SK-N-SH (cell line): ENCODE measurements at places on chromosomes 4 and X. TPM values are rescaled to one million over a fixed set of nuclear protein-coding genes. Genes with fewer than 3 reads are reported as not detected.
A peak's percentile ranks its signal among the peaks of the same experiment; 100 is the strongest.

- DNase-seq, result peak; percentile 27
Measured at GRCh38 chrX:53440621-53441517, 6.7 kb upstream of the HSD17B10 start.

The SPATA4 gene
- polyA plus RNA-seq, result 0.21 and 0.34 TPM in 2 replicates

The COX7B2 gene
- not detected in 2 replicates for polyA plus RNA-seq

The SUPT20HL1 gene
- not detected in 2 replicates for polyA plus RNA-seq

GRCh38 chr4:39044956-39045826 is 13.0 kb upstream of the TMEM156 start:
- DNase-seq, result peak; percentile 82

DNA sequence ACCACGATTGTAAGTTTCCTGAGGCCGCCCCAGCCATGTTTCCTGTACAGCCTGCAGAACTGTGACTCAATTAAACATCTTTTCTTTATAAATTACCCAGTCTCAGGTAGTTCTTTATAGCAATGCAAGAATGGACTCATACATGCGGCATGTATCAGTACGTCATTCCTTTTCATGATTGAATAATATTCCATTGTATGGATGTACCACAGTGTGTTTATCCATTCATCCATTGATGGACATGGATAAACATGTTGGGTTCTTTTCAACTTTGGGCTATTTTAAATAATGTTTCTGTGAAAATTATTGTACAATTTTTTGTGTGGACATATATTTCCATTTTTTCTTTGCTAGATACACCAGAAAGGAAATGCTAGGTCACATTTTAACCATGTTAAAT is 99.2 kb upstream of the IGSF1 start:
- DNase-seq, result no peak

- no peak for DNase-seq
Measured at GRCh38 chrX:66021401-66021764, 18.5 kb downstream of the VSIG4 start.

GRCh38 chrX:54530357-54530900 is 410 bp downstream of the GNL3L start:
- no peak for DNase-seq

GRCh38 chr4:7910263-7910896 is 29.3 kb downstream of the AFAP1 start:
- no peak for DNase-seq

GRCh38 chrX:4588056-4588455 is 874.6 kb upstream of the PRKX start:
- no peak for DNase-seq

The ZMAT1 gene
- polyA plus RNA-seq, result 3.8 and 5.5 TPM in 2 replicates

- DNase-seq, result no peak
Measured at GRCh38 chrX:102765217-102765616, 44.7 kb downstream of the GPRASP3 start.

The CTAG1B gene
- not detected in 2 replicates for polyA plus RNA-seq

The SFRP2 gene
- not detected in 2 replicates for polyA plus RNA-seq

DNA sequence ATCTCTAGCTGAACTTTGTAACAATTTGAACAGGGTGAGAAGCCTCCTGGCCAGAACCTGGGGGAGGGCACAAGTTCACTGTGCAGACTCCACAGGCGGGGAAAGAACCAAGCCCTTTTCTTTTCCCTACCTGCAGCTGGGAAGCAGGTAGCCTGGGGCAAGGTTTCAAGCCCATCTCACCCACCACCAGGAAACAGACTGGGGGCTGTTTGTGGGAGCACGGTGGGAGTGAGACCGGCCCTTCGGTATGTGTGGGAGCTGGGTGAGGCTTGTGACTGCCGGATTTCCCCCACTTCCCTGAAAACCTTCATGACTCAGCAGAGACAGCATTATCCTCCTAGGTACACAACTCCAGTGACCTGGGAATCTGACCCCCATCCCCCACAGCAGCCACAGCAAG is 211.7 kb downstream of the ZNF674 start:
- no peak for DNase-seq

The CYTL1 gene
- polyA plus RNA-seq, result 3.0 and 3.8 TPM in 2 replicates

DNA sequence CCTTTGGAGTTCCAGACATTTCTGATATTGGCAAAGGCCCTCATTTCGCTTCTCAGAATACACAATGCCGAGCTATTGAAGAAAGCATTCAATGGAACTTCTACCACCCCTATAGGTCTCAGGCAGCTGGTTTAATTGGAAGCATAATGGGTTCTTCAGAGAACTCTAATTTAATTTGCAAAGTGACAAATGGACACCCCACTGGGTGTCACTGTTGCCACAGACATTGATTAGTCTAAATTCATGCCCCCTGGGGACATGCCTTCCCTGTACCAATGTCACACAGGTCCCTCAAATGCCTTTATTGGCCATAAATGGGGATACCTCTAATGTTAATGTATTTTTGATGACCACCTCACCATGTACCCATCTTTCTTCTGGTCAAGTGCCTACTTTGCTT is 22.9 kb upstream of the TMEM255A start:
- DNase-seq, result no peak

GRCh38 chr4:123568936-123569335 is 172.3 kb downstream of the SPRY1 start:
- no peak for DNase-seq

DNA sequence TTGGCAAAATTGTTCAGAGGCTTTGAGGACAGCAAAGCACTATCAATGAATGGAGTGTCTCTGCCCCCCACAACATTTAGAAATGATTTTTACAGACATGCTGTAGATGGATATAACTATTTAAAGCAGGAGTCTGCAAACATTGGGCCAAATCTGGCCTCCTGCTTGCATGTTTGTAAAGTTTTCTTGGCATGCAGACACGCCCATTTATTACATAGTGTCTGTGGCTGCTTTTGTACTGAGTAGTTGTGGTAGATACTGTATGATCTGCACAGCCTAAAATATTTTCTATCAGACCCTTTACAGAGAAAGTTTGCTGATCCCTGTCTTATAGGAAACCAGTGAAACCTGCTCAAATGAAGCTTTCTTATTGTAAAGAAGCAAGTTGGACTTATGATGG is 45.5 kb upstream of the PHEX start:
- no peak for DNase-seq

GRCh38 chr4:168740691-168741090 is 243.8 kb downstream of the PALLD start:
- DNase-seq, result no peak

GRCh38 chr4:40548256-40548655 is 81.4 kb downstream of the RBM47 start:
- no peak for DNase-seq

DNA sequence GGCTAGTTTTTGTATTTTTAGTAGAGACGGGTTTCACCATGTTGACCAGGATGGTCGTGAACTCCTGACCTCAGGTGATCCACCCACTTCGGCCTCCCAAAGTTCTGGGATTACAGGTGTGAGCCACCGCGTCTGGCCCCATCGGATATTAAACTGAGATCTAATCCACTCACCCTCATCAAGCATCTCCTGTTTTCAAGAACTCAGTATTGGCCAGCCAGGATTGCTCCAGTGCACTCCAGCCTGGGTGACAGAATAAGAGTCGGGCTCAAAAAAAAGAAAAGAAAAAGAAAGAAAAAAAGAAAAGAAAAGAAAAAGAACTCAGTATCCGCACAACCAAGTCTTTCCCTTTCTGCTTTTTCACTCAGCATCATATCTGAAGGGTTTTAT is 167.6 kb downstream of the OR13H1 start:
- no peak for DNase-seq

- peak; percentile 58 for DNase-seq
Measured at GRCh38 chr4:8376361-8377102, 64.0 kb downstream of the ACOX3 start.

DNA sequence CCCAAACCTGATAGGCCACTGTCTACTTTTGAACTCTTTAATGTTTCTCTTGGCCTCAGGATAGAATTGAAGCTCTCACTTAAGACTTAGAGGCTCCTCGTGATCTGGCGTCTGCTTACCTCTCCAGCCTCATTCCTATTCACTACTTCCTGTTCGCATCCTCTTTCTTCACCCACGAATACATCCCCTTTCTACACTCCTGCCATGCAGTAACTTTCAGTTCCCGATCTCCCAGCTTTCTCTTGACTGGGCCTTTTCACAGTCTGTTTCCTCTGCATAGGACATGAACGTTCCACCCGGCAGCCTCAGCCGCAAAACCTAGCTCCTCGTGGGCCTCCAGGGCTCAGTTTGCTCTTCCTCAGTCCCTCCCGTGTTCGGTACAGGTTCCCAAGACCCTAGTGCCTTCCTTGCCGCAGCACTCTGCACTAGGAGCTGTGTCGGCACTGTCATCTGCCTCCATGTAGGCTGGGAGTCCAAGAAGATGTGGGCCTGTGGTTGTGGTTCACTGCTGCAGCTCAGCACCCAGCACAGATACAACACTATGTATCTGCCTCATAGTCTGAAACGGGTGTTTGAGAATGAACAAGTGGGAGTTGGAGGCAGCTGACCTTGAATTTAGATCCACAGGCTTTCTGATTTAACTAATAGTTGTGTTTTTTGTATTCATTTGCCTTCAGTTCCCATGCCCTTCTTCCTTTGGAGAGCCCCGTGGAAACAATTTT is 15.8 kb downstream of the RPL39 start:
- no peak for DNase-seq

The FAM47A gene
- polyA plus RNA-seq, result not detected in 2 replicates

- DNase-seq, result no peak
Measured at GRCh38 chrX:21503593-21503992, 129.4 kb downstream of the CNKSR2 start.

DNA sequence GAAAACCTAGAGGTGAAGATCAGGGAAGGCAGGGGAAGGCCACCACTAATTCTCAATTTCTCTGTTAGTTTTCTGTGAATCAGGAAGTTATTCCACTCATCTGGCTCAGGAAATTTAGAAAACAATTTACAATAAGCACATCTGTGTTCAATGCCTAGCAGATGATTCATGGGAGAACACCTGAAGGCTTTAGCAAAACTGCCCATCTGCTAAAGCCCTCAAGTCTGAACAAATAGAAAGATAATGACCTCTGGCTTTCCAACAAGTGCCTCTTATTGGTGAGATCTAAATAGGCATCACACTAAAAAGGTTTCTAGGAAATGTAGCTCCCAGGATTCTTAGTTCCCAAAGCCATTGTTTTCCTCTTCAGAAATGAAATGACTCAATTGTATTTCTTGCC is 122.1 kb upstream of the GNPDA2 start:
- DNase-seq, result no peak

The CDKL2 gene
- polyA plus RNA-seq, result 0.41 and 0.58 TPM in 2 replicates

GRCh38 chr4:150235808-150236271 is 157.6 kb downstream of the DCLK2 start:
- no peak for DNase-seq

DNA sequence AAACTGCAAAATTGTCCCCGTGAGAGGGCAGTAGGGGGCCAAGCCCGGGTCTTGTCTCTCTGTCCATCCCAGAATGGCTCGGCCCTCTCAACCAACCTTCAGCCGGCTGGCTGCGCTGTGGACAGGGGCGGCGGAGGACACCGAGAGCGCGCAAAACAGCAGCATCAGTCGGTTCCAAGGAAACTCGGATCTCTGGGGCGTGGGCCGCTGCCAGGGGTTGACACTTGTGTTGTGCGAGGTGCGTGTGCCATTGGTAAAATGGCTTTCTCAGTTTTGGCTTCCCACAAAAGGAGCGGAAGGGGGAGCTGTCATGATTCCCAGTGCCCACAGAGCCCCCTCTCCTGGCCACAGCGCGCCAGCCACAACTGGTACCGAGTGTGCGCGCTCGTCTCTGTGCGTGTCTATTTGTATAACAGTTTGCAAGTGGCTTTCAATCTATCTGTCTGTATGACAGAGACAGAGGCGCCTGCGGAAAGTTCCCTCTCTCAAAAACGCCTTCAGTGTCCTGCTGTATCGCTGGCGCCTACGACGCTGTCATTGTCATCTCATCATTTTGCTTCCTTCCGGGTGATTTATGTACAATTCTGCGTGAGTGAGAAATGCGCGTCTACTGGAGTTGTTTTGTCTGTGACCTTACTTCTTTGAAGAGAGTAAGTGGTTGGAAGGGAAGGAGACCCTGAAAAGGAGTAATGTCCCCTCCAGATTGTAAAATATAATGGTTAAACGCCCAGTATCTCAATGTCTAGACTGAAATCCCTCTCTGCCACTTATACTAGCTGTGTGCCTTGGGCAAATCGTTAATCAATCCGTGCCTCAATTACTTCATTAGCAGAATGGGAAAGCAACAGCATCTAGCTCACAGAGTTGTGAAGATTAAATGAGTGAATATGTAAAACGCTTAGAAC is 1.8 kb downstream of the DKK2 start:
- peak; percentile 77 for DNase-seq

GRCh38 chr4:91448668-91449330 is 855.0 kb upstream of the GRID2 start:
- no peak for DNase-seq

GRCh38 chr4:93719552-93719951 is 109.0 kb upstream of the ATOH1 start:
- no peak for DNase-seq

GRCh38 chr4:166512267-166512666 is 639.2 kb downstream of the TLL1 start:
- DNase-seq, result no peak
